NCI-H1436 (cell line): ENCODE measurements at places on chromosomes 4 and X.

- no peak for DNase-seq
These were observed 11.7 kb downstream of the MEPE start for GRCh38 chr4:87844452-87844851.

GRCh38 chr4:27524224-27524623 is 663.6 kb downstream of the STIM2 start:
- DNase-seq, result no peak

DNA sequence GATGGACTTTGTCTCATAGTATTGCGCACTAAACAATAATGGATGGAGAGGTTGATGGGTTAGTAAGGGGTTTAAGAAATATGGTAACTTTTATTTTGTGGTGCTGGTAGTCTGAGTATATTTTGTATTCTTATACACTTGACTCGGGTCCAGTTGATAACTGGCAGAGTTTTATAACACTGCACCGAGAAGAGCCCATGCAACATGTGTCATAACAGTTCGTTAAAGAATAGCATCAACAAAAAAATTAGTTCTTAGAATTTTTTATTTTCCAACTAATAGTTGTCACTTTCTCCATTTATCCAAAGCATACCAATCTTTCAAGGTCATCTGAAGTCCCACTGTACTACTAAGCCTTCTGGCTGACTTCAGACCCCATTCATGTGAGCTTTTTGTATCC is 175.1 kb downstream of the SOWAHB start:
- no peak for DNase-seq

GRCh38 chr4:3675251-3676115 is 90.7 kb upstream of the ADRA2C start:
- DNase-seq, result no peak

GRCh38 chr4:153276971-153277370 is 67.5 kb upstream of the MND1 start:
- no peak for DNase-seq

GRCh38 chrX:155612312-155613224 is at the start of gene TMLHE:
TSS of gene TMLHE (minus strand) at chrX:155612952. CDS start at chrX:155545276, 67,676 bp downstream.
- peak; percentile 66 for DNase-seq

DNA sequence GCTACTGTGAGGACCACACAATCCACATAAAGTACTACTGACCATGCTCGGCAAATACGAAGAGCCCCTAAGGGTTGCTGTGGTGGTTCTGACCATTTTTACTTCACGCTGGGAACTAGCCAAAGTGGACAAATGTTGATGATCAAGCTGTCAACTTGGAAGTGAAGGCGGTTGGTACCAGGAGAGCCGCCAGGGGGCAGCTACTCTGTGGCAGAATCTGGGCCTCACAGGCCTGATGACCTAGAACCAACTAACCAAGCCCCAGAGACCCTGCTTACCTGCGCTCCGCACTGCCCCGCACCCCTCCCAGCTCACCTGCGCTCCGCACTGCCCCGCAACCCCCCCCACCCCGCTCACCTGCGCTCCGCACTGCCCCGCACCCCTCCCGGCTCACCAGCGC is 5.6 kb downstream of the GAK start:
- DNase-seq, result no peak

- no peak for DNase-seq
These were observed 63.4 kb downstream of the GRXCR1 start for GRCh38 chr4:42955746-42956505.

DNA sequence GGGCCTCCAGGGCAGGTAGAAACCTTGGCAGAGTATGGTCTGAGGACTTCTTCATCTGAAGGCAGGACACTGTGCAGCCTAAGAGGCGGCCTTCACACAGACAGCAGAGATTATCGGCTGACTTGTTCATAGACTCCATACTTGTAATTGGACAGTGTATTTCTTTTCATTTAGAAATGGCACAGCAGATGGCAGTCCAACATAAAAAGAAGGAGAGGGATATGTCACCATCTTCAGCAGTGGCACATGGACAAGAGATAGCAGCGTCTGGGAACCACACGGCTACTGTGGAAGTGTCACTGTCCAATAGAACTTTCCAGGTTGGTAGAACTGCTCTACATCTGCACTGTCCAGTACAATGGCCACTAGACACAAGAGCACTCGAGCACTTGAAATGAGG is 21.7 kb upstream of the GEMIN8 start:
- DNase-seq, result no peak

GRCh38 chrX:17608888-17609287 is 128.4 kb upstream of the SCML1 start:
- no peak for DNase-seq

DNA sequence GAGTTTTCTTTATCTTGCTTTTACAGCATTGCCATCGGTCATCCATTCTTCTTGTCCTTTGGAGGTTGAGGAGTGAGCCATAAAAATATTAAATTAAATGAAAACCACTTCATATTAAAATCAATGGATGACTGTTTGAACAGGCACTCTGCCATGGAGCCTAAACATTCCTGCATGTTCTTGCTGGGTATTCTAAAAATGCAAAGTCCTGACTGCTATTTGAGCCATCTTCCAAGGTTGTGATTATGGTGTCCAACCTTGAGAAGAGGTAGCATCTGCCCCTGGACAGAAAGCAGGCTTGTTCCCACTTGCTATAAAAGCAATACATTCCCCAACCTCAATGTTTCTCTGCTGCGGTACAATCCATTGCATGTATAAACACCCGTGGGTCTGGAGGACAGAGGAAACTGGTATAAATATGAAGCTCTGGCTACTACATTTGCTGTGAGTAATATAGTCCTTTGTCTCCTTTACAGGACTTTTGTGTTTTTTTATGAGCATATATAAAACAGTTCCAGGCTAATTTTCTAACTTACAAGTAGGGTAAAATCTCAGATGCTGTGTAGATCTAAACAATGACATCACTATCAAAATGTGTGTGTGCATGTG is 70.9 kb upstream of the FAT4 start:
- DNase-seq, result no peak

DNA sequence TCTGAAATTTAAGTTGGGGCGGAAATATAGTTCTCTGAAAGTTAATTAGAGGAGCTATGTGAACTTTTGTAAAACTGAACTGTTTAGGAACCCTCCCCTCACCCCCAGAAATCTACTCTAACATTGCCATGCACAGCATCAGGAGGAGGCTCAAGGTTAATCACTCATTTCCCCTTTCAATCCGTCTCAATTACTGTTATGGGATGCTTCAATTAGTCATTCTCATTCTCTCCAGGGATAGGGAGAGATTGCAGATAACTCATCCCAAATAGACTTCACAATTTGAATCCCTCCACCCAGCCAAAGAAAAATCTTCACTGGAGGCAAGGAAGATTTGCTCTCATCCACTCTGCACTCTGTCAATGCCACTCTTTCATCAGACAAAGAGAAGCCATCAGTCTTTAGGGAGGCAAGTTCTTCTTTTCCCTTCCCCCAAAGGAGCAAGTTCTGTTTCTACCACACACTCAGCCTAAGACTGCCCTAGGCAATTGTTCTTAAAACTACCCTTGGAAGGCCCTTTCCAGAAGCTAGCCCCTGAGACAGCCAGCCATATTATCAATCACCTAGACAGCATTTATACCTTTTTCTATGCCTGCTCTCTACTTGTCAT is 140.4 kb downstream of the SLC10A7 start:
- DNase-seq, result no peak

GRCh38 chrX:24395775-24396174 is 35.3 kb downstream of the SUPT20HL1 start:
- DNase-seq, result peak; percentile 52

DNA sequence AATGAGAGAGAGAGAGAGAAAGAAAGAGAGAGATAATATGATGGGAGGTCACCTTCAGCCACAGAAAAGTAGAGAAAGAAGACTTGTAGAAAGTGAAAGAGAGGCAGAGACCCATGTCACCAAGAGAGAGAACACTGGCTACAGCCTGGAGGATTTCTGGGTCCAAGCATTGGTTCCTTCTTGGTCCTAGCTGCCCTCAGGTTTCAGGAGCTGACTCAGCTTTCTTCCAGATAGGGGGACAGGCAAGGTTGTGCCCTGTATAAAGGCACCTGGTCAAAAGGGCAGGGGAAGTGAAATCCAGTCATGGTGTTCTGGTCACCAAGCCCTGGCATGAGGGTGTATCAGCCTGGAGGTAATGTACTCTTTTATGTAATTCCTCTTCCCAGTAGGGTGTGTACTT is 47.5 kb upstream of the XK start:
- no peak for DNase-seq

DNA sequence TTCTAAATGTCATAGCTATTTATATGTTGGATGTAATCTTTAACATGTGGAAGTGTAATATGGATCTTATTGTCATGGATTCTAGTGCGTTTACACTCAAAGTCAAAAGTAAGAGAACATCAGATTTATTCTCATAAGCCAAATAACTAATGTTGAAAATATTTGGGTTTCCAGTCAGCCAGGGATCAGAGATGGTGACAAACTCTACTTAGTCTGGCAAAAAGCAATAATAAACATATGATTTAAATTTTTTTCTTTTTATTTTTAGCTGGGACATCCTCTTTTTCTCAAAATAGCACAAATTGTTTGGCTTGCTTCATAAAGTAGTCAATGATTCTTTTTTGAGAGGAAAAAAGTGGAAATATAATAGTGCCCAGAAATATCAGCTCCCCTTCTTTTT is 392.3 kb downstream of the ARHGAP24 start:
- DNase-seq, result no peak

GRCh38 chr4:125486351-125486750 is 171.6 kb downstream of the FAT4 start:
- DNase-seq, result no peak

DNA sequence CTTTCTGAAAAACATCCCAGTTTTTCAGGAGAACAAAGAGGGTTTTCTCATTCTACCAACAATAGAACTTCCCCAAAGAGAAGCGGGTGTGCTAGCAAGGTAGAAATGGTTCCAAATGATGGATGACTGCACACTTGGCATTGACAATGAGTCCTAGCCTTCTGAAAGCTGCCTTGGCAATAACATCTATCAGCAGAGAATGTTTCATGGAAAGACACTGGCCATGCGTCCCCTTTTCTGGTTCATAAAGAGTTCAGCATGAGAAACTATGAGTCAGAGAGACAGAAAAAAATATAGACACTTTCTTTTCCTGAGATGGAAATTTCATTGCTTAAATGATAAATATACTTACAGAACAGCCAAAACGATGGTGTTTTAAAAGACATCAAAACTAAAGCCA is 236.9 kb upstream of the PRKX start:
- DNase-seq, result no peak

- no peak for DNase-seq
These were observed 16.1 kb downstream of the ADRA2C start for GRCh38 chr4:3781997-3782930.

- DNase-seq, result no peak
These were observed 27.9 kb downstream of the SLC4A4 start for GRCh38 chr4:71366766-71367165.

- no peak for DNase-seq
These were observed 23.3 kb upstream of the SCML2 start for GRCh38 chrX:18377796-18378195.

GRCh38 chr4:40954088-40954668 is 204.4 kb downstream of the NSUN7 start:
- DNase-seq, result no peak
